ENCODE measurements at places on chromosomes 6 and 20.

GRCh38 chr6:133092771-133093170 lies 148.4 kb upstream of the EYA4 start:
- DNase-seq: no peak

DNA sequence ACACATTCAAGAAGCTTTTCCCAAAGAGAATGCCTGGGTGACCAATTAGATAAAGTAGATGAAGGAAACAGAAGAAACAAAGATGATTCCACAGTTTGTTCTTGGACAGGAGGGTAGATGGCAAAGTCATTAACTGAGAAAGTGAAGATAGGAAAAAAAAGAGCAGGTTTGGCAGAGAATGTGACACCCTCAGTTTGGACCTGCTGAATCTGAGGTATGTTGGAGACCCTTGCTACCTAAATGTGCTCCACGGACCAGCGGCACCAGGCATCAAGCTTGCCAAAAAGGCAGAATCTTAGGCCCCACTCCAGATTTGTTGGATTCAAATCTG lies 49.7 kb downstream of the ARHGAP18 start:
- DNase-seq: no peak

GRCh38 chr6:32177183-32177787 lies 920 bp upstream of the RNF5 start:
- DNase-seq: peak; percentile 49

DNA sequence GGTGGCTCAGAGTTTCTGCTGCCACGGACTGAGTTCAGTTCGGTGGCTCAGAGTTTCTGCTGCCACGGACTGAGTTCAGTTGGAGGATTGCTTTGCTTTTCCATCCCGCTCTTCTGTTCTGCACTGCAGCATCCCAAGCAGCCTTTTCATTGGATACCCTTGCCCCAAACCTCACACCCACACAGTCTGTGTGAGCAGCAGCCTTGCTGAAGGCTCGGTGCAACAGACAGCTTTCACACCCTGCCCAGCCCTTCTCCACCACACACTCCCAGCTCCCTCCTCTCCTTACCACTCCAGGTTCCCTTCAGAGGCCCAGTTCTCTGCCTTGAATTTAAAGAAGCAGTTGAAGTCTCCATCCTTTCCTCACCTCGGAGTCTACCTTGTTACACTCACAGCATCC lies 52.5 kb upstream of the CHD6 start:
- DNase-seq: no peak

DNA sequence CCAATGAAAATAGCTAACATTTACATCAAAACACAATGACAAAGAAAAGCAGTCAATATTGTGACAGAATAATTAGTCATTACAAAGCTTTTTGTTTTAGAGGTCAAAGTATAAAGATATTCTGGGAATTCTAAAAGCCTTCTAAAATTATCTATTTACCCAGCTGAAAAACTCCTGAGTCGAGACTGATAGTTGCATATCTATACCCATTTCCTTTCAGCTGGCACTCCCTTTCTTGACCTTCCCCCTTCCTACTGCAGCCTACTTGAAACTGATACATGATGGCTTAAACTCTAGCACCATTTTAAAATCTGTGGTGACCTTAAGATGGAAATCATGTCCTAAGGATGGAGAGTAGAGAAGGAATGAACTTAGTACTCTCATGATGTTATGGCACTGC lies 38.6 kb downstream of the LMBRD1 start:
- no peak for DNase-seq

GRCh38 chr6:163572612-163573011 lies 158.1 kb downstream of the QKI start:
- no peak for DNase-seq

DNA sequence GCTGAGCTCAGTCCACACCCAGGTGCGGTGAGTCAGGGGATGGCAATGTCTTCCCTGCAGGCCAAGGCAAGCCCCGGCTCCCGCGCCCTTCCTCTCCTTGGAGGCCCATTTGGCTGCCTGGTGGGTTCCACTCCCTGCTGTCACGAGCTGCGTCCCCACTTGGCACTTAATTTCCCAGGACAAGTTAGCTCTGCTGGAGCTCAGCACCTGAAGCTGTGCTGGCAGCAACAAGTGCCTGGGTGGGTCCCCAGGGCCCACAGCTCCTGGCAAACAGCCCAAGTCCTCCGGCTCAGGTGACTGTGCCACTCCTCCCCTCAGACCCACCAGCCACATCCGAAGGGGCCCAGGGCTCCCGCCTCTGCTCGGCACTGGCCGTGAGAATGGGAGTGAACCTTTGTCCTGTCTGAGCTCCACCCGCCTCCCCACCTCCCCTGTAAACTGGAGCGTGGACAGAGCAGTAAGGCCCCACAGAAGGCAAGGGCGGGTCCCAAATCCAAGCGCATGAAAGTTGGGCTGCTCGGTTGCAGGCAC lies 16.9 kb downstream of the LAMA5 start:
- no peak for DNase-seq

- no peak for DNase-seq
Observed at GRCh38 chr6:39942903-39943580, 8.8 kb upstream of the MOCS1 start.
